ENCODE measurements at places on chromosomes 6 and 20. TPM values are rescaled to one million over a fixed set of nuclear protein-coding genes. Genes with fewer than 3 reads are reported as not detected.
A peak's percentile ranks its signal among the peaks of the same experiment; 100 is the strongest.

- no peaks in the 10 kb centered on the region for H3K36me3 ChIP-seq
- no peak for DNase-seq
- peaks cover 4% of the 10 kb centered on the region for H3K27me3 ChIP-seq
Measured at GRCh38 chr6:144129469-144129868, 20.8 kb upstream of the STX11 start.

GRCh38 chr6:116945809-116946208, 68.8 kb downstream of the RFX6 start:
- H3K36me3 ChIP-seq = no peaks in the 10 kb centered on the region
- H3K27ac ChIP-seq = no peak overlapping the region
- no peaks in the 10 kb centered on the region for H3K4me1 ChIP-seq
- H3K4me3 ChIP-seq = no peak overlapping the region

DNA sequence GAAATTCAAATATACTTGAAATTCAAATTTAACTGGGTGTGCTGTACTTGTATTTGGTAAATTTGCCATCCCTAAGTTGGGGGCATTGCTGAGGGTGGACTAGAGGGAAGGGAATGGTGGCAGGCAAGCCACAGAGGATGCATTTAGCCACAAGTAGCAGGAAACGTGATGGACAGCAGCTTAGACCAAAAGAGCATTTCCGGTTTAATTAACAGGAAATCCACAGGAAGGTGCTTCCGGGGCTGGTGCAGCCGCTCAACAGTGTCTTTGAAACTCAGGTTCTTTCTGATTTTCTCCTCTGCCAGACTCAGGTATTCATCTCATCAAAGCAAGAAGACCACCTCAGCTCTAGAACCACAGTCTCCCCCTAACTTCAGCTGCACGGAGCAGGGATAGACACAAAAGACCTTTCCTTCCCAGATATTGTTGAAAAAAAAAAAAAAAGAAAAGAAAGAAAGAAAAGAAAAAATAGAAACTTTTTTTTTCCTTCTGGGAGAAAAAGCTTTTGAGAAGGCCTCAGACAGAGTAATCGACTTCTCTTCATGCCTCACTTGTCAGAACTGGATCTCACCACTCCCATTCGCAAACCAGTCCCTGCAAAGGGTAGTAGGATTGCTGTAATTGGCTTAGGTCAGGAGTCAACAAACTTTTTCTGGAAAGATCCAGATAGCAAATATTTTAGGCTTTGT, 8.0 kb upstream of the BCAS1 start:
- no peaks in the 10 kb centered on the region for H3K27me3 ChIP-seq
- peak; percentile 26 for DNase-seq
- H3K4me3 ChIP-seq = no peak overlapping the region
- no peaks in the 10 kb centered on the region for H3K36me3 ChIP-seq
- H3K4me1 ChIP-seq = peaks cover 5% of the 10 kb centered on the region

DNA sequence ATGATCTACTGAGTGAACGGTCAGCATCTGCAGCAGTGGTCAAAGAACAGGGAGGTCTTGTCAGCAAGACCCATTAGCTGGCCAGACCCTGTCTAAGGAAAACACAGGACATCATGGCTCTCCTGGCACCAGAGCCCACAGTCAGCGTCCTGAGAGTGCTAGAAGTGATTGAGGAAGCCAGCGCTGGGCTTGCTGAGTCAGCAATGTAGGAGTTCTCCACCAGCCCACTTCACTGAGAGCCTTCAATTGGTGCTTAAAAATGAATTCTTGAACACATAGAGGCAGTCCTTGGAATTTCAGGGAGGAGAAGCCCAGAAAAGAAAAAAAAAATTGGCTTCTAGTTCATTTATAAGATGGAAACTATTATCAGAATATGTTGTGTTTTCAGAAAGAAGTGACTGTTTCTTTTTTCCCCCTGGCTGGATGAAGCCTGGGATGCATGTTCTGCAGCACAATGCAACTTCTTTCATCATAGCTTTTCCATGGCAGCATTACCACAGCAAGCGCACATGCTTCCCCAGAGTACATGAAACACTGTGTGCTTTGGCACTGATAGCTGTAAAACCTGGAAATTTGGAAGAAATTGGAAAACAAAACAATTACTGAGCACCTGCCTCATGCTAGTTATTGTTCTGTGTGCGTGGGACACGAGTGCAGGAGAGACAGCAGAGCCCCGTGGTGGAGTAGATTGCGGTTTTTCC, 899.9 kb downstream of the C6orf118 start:
- H3K27me3 ChIP-seq = no peaks in the 10 kb centered on the region
- H3K4me1 ChIP-seq = peaks cover 13% of the 10 kb centered on the region
- H3K4me3 ChIP-seq = no peak overlapping the region
- H3K36me3 ChIP-seq = no peaks in the 10 kb centered on the region
- no peak overlapping the region for H3K27ac ChIP-seq
- DNase-seq = no peak

DNA sequence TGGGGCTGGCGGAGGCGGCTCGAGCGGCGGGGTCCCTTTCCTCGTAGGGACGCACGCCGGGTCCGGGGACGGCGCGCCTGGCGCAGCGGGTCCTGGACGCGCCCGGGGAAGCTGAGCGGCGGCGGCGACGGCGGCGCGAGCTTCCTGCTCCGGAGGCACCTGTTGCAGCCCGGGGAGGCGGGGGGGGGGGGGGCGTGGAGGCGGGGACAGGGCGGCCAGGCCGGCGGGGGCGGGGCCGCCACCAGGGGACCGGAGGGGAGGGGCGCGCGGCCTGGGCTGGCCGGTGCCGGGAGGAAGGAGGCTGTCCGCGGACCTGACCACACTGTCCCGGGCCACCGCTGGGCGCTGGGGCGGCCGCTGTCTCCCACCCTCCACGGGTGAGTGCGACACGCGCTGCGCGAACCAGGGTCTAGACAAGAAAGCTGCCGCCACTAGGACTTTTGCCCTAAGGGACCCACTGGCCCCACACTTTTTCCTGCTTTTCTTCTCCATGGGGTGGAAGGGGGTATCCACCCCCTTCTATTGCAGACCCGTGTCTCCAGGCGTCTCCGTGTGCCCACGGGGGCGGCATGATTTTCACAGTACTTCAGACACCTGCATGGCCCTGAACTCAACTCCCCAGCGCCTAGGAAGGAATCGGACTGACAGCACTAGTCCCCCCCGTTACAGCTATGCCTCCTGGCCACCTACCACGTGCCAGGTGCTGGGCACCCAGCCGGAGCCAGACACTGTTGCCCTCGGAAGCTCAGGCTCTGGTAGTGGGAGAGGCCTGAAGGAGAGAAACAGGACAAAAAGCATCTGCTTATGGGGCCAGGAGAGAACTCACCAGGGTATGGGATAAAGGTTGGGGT, at the start of gene NFATC2:
Gene NFATC2, minus strand, starts transcription at position 149 of the 851 bp plus-strand sequence. CDS start 220 bp downstream, outside the sequence.
- peaks cover 17% of the 10 kb centered on the region for H3K4me1 ChIP-seq
- peak within 1 kb of the TSS; percentile 48 for H3K27ac ChIP-seq
- peak; percentile 41 for DNase-seq
- H3K36me3 ChIP-seq = no peaks in the 10 kb centered on the region
- peaks cover 25% of the 10 kb centered on the region for H3K27me3 ChIP-seq

The TBXT gene
- 44.8 TPM for total RNA-seq

- no peaks in the 10 kb centered on the region for H3K36me3 ChIP-seq
- no peak overlapping the region for H3K27ac ChIP-seq
- DNase-seq = no peak
- no peaks in the 10 kb centered on the region for H3K4me1 ChIP-seq
- no peak overlapping the region for H3K4me3 ChIP-seq
- no peaks in the 10 kb centered on the region for H3K27me3 ChIP-seq
Measured at GRCh38 chr6:120938164-120938875, 396.0 kb downstream of the TBC1D32 start.

The SAMD5 gene
- total RNA-seq = 4.7 TPM

- no peak for DNase-seq
- no peaks in the 10 kb centered on the region for H3K4me1 ChIP-seq
- H3K27ac ChIP-seq = no peak overlapping the region
- H3K27me3 ChIP-seq = no peaks in the 10 kb centered on the region
Measured at GRCh38 chr6:156747715-156748114, 29.5 kb upstream of the ARID1B start.

DNA sequence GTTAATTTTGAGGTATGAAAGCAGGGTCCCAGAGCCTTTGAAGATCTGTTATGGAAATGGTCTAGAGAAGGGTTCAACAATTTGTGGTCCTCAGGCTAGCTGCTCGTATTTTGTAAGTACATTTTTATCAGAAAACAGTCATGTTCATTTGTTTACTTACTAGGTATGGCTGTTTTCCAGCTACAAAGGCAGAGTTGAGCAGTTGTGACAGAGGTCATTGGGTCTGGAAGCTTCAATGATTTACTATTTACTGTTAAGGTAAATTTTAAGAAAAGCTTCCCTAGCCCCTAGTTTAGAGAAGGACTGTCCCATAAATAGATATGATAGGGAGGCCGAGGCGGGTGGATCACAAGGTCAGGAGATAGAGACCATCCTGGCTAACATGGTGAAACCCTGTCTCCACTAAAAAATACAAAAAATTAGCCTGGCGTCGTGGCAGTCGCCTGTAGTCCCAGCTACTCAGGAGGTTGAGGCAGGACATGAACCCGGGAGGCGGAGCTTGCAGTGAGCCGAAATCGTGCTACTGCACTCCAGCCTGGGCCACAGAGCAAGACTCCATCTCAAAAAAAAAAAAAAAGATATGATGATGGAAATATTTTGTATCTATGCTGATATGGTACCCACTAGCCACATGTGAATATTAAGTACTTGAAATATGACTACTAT, 538.4 kb upstream of the CITED2 start:
- no peak overlapping the region for H3K4me3 ChIP-seq
- no peak for DNase-seq
- H3K36me3 ChIP-seq = no peaks in the 10 kb centered on the region
- no peaks in the 10 kb centered on the region for H3K27me3 ChIP-seq
- H3K27ac ChIP-seq = no peak overlapping the region
- H3K4me1 ChIP-seq = no peaks in the 10 kb centered on the region

DNA sequence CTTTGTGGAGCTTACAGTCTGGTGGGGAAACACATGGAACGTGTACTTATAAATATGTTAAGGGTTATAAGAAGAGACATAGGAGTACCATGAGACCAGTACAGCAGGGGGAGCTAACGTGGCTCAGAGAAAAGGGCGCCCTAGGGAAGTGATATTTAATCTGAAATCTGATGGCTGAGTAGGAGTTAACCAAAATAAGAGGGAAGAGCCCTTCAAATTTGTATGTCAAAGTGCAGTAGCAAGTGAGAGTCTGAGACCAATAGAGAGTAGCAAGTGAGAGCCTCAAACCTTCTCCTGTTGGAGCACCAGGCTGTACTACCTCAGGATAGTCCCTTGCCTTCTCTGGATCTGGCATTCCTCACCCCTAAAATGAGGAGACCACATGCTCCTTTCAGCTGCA, 6.1 kb upstream of the PKIG start:
- peaks cover 39% of the 10 kb centered on the region for H3K4me1 ChIP-seq
- no peak overlapping the region for H3K27ac ChIP-seq
- peaks cover 3% of the 10 kb centered on the region for H3K36me3 ChIP-seq
- no peak for DNase-seq

DNA sequence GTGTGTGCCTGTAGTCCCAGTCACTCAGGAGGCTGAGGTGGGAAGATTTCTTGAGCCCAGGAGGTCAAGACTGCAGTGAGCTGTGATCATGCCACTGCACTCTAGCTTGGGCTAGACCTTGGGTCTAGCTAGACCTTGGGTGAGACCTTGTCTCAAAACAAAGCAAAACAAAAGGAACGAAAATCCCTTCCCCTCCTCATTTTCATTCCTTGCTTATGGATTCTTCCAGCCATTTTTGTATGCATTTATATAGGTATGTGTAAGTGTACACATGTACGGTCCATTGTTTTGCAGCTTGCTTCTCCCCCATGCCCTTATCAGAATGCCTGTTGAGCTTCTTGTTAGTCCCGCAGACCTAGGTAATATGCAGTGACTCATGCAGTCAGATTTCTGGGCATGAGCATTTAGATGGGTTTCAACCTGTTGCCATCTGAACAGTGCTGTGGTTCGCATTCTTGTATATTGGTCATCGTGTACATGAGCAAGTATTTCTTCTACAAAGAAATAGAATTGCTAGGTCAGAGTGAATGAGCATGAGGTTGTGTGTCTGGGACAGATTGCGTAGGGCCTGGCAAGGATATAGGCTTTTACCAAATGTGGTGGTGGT, 73.2 kb downstream of the ATRN start:
- no peak overlapping the region for H3K27ac ChIP-seq
- peaks cover 5% of the 10 kb centered on the region for H3K36me3 ChIP-seq
- H3K27me3 ChIP-seq = peaks cover 2% of the 10 kb centered on the region

DNA sequence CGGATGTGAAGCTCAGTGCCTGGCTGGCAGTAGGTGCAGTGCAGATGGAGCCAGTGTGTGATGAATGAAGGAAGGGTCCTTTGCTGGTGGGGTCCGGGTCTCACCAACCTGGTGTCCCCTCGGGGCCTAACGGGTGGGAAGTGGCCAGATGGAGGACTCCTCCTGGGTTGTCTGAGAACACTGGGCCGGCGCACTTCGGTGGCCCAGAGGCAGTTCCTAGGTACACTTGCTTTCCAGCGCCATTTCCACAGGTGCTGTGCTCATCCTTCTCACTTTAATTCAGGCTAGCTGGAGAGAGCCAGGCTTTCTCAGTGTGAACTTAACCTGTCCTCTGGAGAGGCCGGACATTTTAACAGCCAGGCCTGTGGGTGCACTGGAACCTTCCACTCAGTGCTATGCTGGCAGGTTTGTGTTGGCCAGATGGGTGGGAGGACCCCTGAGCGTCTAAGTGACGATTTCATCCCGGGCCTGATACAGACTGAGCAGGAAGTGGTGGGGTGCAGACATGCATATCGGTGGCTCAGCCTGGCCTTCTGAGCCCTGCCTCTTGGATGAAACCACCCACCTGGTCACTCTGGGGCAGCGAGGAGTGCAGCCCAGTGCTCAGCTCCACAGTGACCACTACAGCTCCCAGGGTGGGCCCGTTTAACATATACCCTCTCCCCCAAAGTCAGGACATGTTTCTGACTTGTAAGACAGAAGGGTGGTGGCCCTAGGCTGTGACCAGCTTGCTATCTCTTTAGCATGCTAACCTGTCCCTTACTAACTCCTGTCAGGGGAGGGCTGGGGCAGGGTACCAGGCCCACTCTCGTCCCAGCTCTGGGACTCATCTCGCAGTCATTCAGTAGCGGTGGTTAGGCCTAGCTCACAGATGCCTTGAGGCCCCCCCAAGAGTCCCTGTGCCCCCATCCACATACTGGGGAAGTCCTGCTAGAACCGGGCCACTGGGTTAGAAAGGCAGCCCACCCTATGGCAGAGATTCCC, 8.2 kb upstream of the PYGB start:
- H3K4me3 ChIP-seq = no peak overlapping the region
- no peak for DNase-seq
- H3K27me3 ChIP-seq = peaks cover 8% of the 10 kb centered on the region

The COL21A1 gene
- total RNA-seq = 1.2 TPM

The FHL5 gene
- not detected for total RNA-seq

GRCh38 chr6:114062199-114062598, 91.3 kb upstream of the HDAC2 start:
- H3K4me3 ChIP-seq = no peak overlapping the region
- H3K4me1 ChIP-seq = peaks cover 9% of the 10 kb centered on the region
- DNase-seq = no peak
- no peaks in the 10 kb centered on the region for H3K27me3 ChIP-seq

GRCh38 chr6:28218312-28219248, 6.5 kb upstream of the ZSCAN9 start:
- peak overlapping the region; percentile 85 for H3K4me3 ChIP-seq
- H3K4me1 ChIP-seq = peaks cover 19% of the 10 kb centered on the region
- peaks cover 10% of the 10 kb centered on the region for H3K27me3 ChIP-seq
- DNase-seq = peak; percentile 27

- H3K27ac ChIP-seq = no peak overlapping the region
- no peak overlapping the region for H3K4me3 ChIP-seq
- H3K27me3 ChIP-seq = no peaks in the 10 kb centered on the region
- H3K36me3 ChIP-seq = no peaks in the 10 kb centered on the region
- DNase-seq = no peak
- H3K4me1 ChIP-seq = no peaks in the 10 kb centered on the region
Measured at GRCh38 chr6:70636596-70636995, 31.1 kb upstream of the SMAP1 start.

GRCh38 chr6:135883536-135883935, 32.0 kb downstream of the PDE7B start:
- no peaks in the 10 kb centered on the region for H3K27me3 ChIP-seq
- H3K4me3 ChIP-seq = no peak overlapping the region
- DNase-seq = no peak
- H3K36me3 ChIP-seq = no peaks in the 10 kb centered on the region
- no peak overlapping the region for H3K27ac ChIP-seq

Data from endothelial cell (in vitro differentiated cells).